ENCODE measurements at places on chromosomes 5 and 9. TPM values are rescaled to one million over a fixed set of nuclear protein-coding genes. Genes with fewer than 3 reads are reported as not detected.

Gene NIPSNAP3A
- total RNA-seq = 25.1 TPM

Gene CDC37L1
- total RNA-seq = 12.7 TPM

Gene MCC
- 32.4 TPM for total RNA-seq

Gene TMC1
- 0.22 TPM for total RNA-seq

Gene SH2D3C
- 3.4 TPM for total RNA-seq

Gene OR1L8
- total RNA-seq = not detected

Gene DND1
- total RNA-seq = 3.3 TPM

Gene ARHGEF39
- total RNA-seq = 6.3 TPM

Gene CDX1
- 0.68 TPM for total RNA-seq

Gene AK1
- 34.4 TPM for total RNA-seq

Gene FCN2
- not detected for total RNA-seq

Gene PCDHA9
- total RNA-seq = 4.0 TPM

DNA sequence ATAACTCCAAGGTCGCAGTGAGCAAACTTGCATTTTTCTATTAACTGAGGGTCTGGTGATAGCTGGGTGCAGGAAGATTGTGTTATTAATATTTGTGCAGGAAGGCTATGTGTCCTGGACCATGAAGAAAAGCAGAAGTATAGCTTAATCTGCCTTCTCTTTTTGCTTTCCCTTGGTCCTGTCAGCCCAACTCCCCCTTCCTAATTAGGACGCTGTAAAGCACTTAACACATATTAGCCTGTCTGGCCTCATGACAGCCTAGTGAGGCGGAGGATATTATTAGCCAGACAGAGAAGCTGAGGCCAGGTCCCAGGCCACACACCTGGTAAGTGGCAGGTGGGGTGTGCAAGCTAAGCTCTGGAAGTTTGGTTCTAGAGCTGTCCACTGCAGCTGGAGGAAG is 29.5 kb downstream of the SLC46A2 start:
- peaks cover 3% of the 10 kb centered on the region for H3K36me3 ChIP-seq
- no peaks in the 10 kb centered on the region for H3K27me3 ChIP-seq
- H3K27ac ChIP-seq = no peak overlapping the region
- H3K4me1 ChIP-seq = peaks cover 3% of the 10 kb centered on the region
- DNase-seq = no peak

DNA sequence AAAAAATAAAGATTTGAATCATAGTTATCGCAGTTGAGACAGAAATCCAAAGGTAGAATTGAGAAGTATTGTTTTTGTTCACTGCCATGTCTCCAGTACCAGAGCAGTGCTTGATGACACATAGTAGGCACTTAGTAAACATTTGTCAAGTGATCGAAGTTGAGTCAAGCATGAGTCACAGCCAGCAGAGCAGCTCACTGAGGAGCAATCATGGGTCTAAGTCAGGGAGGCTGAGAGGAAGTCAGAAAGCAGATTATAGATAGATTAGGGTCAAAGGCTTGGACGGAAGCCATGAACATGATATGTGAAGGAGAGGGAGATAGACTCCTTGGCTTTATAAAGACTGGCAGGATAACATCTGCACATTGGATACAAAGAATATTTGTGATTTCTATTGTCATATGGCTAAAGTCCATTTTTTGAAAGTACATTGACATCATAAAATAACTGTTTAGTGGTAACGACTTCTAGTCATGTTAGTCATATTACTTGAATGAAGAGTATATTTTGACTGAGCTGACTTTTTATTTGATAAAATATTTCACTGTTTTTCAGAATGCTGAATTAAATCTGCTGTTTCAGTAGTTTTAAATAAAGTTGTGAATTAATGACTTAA is 168.5 kb downstream of the RAB3C start:
- H3K36me3 ChIP-seq = no peaks in the 10 kb centered on the region
- no peak overlapping the region for H3K4me3 ChIP-seq
- no peak for DNase-seq
- H3K27ac ChIP-seq = no peak overlapping the region

GRCh38 chr9:71518045-71518827 is 250.1 kb downstream of the CEMIP2 start:
- peaks cover 4% of the 10 kb centered on the region for H3K4me1 ChIP-seq
- no peaks in the 10 kb centered on the region for H3K27me3 ChIP-seq
- DNase-seq = no peak
- H3K4me3 ChIP-seq = no peak overlapping the region

DNA sequence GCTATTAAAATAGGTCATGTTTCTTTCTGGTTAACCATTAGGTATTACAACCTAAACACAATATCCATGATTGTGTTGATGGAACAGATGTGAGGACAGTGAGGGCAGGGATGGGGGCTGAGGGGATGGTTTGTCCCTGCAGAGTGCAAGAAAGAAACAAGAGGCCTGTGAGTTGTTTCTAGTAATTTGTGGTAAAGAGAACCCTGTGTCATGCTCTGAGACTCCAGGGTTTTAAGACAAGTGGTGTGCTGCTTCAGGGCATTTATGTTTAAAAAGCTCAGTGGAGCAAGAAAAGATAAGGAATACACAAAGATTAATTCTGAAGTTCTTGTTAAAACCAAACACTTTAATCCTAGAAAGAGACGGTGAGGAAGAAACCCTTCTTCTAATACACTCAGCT is 656.5 kb downstream of the TLE1 start:
- no peak overlapping the region for H3K4me3 ChIP-seq
- no peaks in the 10 kb centered on the region for H3K27me3 ChIP-seq
- peak overlapping the region; percentile 36 for H3K27ac ChIP-seq
- no peak for DNase-seq
- H3K4me1 ChIP-seq = peaks cover 39% of the 10 kb centered on the region

GRCh38 chr9:99628285-99628684 is 193.4 kb upstream of the NR4A3 start:
- H3K27ac ChIP-seq = no peak overlapping the region
- peaks cover 8% of the 10 kb centered on the region for H3K4me1 ChIP-seq
- no peak overlapping the region for H3K4me3 ChIP-seq
- H3K27me3 ChIP-seq = no peaks in the 10 kb centered on the region
- no peaks in the 10 kb centered on the region for H3K36me3 ChIP-seq
- no peak for DNase-seq

- H3K4me1 ChIP-seq = no peaks in the 10 kb centered on the region
- H3K27ac ChIP-seq = peak overlapping the region; percentile 21
- peaks cover 58% of the 10 kb centered on the region for H3K36me3 ChIP-seq
- H3K4me3 ChIP-seq = no peak overlapping the region
- H3K27me3 ChIP-seq = no peaks in the 10 kb centered on the region
Observed at GRCh38 chr9:137715321-137715720, 96.5 kb downstream of the EHMT1 start.

GRCh38 chr9:13902286-13903066 is 411.5 kb downstream of the NFIB start:
- no peak for DNase-seq
- H3K27ac ChIP-seq = peak overlapping the region; percentile 83
- H3K4me1 ChIP-seq = peaks cover 66% of the 10 kb centered on the region
- H3K27me3 ChIP-seq = no peaks in the 10 kb centered on the region

DNA sequence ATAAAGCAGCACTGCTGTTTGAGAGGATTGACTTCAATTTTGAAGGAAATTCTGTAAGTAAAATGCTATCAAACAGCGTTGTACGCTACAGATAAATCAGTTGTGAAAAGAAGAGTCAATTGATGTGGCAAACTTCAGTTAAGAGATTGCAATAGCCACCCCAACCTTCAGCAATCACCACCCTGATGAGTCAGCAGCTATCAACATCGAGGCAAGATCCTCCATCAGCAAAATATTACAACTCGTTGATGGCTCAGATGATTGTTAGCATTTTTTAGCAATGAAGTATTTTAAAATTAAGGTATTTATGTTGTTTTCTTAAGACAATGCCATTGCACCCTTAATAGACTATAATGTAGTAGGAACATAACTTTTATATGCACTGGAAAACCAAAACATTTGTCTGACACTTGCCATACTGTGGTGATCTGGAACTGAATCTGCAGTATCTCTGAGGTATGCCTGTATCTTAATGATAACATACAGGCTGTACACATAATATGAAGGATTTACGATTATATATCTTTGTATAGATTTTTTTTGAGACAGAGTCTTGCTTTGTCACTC is 47.5 kb downstream of the VPS13A start:
- H3K4me3 ChIP-seq = no peak overlapping the region
- H3K36me3 ChIP-seq = peaks cover 30% of the 10 kb centered on the region
- DNase-seq = no peak

DNA sequence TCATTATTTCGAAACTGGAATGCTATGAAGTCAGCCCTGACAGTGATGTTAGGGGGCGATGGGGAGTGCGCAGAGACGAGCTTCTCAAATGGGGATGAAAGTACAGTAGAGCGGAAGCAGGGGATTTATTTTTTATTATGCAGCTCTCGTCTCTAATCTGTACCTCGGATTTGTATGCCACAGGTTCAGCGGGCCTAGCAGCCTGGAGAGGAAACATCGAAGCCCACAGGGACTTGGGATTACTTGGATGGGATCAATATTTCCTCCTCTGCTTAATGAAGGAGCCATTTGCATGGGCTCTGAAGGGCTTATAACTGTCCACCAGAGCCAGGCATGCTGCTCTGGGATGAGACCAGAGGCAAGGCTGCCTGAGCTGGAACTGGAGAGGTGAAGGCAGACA is 133.5 kb upstream of the RAPGEF1 start:
- DNase-seq = no peak
- H3K27ac ChIP-seq = no peak overlapping the region
- H3K4me3 ChIP-seq = no peak overlapping the region
- peaks cover 14% of the 10 kb centered on the region for H3K4me1 ChIP-seq
- no peaks in the 10 kb centered on the region for H3K27me3 ChIP-seq
- no peaks in the 10 kb centered on the region for H3K36me3 ChIP-seq

DNA sequence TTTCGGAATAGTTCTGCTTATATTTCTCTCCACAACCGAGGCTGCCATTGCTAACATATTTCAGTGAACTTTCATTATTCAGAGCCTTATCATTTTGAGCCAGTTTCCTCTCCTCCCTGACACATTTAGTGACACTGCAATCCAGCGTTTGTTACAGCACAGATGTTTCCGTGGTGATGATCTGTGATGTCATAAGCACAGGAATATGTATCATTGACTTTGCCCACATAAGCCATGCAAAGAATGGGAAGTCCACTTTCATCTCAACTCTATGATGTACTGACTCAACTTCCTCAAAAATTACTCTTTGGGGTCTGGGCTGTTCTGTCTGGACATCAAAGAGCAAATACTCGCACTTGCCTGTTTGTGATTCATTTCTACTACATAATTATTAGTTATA is 291.8 kb downstream of the EBF1 start:
- H3K4me3 ChIP-seq = no peak overlapping the region
- DNase-seq = no peak
- H3K27ac ChIP-seq = no peak overlapping the region
- H3K36me3 ChIP-seq = no peaks in the 10 kb centered on the region
- peaks cover 45% of the 10 kb centered on the region for H3K27me3 ChIP-seq

DNA sequence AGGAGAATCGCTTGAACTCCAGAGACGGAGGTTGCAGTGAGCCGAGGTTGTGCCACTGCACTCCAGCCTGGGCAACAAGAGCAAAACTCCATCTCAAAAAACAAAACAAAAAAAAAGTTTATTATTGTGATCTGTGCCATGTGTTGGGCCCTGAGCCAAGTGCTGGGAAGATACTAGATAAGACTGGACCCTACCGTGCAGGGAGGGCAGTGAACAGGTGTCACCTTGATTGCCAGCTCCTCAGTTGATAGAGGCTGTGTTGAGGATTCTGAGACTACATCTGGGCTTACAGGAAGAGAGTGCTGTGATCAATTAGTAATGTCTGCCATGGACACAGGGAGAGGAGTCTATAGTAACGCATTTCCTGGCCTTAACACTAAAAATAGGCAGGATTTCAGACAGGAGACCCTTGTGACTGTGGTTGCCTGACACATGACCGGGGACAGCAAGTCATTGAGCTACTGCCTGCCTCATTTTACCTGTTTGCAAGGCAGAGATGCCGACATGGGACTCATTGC is 201.5 kb downstream of the C9orf50 start:
- no peak overlapping the region for H3K4me3 ChIP-seq
- no peaks in the 10 kb centered on the region for H3K27me3 ChIP-seq
- H3K4me1 ChIP-seq = peaks cover 27% of the 10 kb centered on the region
- no peaks in the 10 kb centered on the region for H3K36me3 ChIP-seq
- H3K27ac ChIP-seq = no peak overlapping the region

GRCh38 chr9:71685394-71685793 is 82.9 kb downstream of the CEMIP2 start:
- H3K27ac ChIP-seq = peak overlapping the region; percentile 51
- H3K4me1 ChIP-seq = peaks cover 56% of the 10 kb centered on the region
- H3K36me3 ChIP-seq = peaks cover 22% of the 10 kb centered on the region
- H3K4me3 ChIP-seq = no peak overlapping the region
- H3K27me3 ChIP-seq = no peaks in the 10 kb centered on the region

DNA sequence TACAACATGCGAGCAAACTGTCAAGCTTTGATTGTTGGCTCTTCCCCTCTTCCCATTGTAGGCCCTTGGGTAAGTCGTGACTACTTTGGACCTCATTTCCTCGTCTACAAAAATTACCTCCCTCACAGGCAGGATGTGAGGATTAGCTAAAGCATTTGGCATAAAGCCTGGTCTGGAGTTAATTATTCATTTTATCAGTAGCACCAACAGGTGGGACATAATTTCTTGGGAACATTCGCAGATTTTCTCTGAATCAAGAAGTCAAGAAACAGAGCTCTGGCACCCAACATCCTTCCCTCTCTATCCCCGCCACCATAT is 39.9 kb upstream of the SEMA6A start:
- no peaks in the 10 kb centered on the region for H3K36me3 ChIP-seq
- H3K27ac ChIP-seq = no peak overlapping the region
- H3K27me3 ChIP-seq = no peaks in the 10 kb centered on the region
- DNase-seq = no peak
- H3K4me3 ChIP-seq = no peak overlapping the region

GRCh38 chr9:95763983-95764382 is 111.5 kb upstream of the ERCC6L2 start:
- no peaks in the 10 kb centered on the region for H3K36me3 ChIP-seq
- peaks cover 21% of the 10 kb centered on the region for H3K4me1 ChIP-seq
- H3K27ac ChIP-seq = no peak overlapping the region
- no peak for DNase-seq
- H3K27me3 ChIP-seq = no peaks in the 10 kb centered on the region

GRCh38 chr5:14776602-14777001 is 95.0 kb downstream of the ANKH start:
- H3K27me3 ChIP-seq = no peaks in the 10 kb centered on the region
- no peak overlapping the region for H3K4me3 ChIP-seq
- H3K27ac ChIP-seq = no peak overlapping the region

GRCh38 chr9:134165357-134166315 is 1.3 kb upstream of the RNU6ATAC start:
- H3K27me3 ChIP-seq = no peaks in the 10 kb centered on the region
- DNase-seq = no peak
- H3K4me1 ChIP-seq = peaks cover 8% of the 10 kb centered on the region
- H3K36me3 ChIP-seq = peaks cover 2% of the 10 kb centered on the region
- no peak overlapping the region for H3K27ac ChIP-seq
- no peak overlapping the region for H3K4me3 ChIP-seq

- peak overlapping the region; percentile 94 for H3K4me3 ChIP-seq
- peaks cover 21% of the 10 kb centered on the region for H3K27me3 ChIP-seq
- peak overlapping the region; percentile 71 for H3K27ac ChIP-seq
- H3K36me3 ChIP-seq = no peaks in the 10 kb centered on the region
- peaks cover 59% of the 10 kb centered on the region for H3K4me1 ChIP-seq
- DNase-seq = no peak
Observed at GRCh38 chr9:91420501-91421127, 3.0 kb downstream of the NFIL3 start.

- no peaks in the 10 kb centered on the region for H3K27me3 ChIP-seq
- H3K27ac ChIP-seq = no peak overlapping the region
- H3K36me3 ChIP-seq = no peaks in the 10 kb centered on the region
- no peak overlapping the region for H3K4me3 ChIP-seq
- DNase-seq = no peak
- no peaks in the 10 kb centered on the region for H3K4me1 ChIP-seq
Observed at GRCh38 chr5:110203661-110204060, 513.9 kb downstream of the MAN2A1 start.

All from mesothelial cell of epicardium (in vitro differentiated cells).